ENCODE measurements at places on chromosomes 6 and 20.

DNA sequence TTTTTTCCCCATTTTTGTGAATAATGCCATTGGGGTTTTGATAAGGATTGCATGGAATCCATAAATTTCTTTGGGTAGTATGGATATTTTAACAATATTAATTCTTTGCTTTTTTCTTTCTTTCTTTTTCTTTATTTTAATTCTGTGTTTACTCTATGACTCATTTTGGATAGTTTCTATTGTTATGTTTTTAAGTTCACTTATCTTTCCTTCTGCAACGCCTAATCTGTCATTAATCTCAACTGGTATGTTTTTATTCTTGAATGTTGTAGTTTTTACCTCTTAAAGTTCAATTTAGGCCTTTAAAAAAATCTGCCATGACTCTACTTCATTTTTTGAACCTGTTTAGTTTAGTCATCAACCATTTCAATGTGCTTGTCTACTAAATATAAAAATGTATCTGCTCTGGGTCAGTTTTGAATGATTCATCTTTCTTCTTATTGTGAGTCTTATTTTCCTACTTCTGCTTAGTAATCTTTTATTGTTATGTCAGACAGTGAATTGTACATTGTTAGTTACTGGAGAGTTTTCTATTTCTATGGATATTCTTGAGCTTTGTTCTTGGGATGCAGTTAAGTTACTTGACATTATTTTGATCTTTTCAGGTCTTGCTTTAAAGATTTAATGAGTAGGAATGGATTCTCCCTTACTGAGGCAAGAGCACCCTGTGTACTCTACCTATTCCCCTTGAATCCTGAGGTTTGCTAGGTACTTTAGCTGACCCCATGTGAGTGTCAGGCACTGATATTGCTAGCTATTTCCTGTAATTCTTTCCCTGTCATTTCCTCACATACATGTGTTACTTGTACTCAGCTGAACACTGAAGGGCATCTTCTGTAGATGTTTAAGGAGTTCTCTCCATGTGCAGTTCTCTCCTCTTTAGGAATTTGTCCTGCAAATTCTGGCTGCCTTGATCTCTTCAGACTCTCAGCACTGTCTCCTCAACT is 104.2 kb downstream of the TFAP2B start:
- no peak for DNase-seq

DNA sequence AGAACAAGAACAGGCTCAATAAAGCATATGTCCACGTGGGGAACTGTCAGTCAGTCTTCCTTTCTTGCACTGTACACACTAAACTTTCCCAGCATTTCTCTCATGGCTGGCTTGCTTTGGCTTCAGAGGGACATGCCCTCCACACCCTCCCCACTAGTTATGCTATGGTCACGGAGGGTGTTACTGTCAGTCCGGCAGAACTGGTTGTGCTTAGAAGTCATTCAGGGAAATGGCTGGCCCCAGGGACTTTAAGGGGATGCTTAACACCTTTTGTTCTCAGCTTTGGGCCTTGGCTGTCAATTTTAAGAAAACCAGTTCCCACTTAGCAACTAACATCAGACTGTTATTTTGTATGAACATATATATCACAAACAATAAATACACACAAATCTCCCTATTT is 55.1 kb downstream of the ELOVL5 start:
- no peak for DNase-seq

- DNase-seq, result no peak
These were observed 390.2 kb downstream of the HDGFL1 start for GRCh38 chr6:22959571-22959970.

GRCh38 chr20:31710423-31711108 is 12.1 kb downstream of the BCL2L1 start:
- DNase-seq, result no peak

GRCh38 chr6:132962936-132963868 is 148.8 kb downstream of the RPS12 start:
- DNase-seq, result peak; percentile 58

DNA sequence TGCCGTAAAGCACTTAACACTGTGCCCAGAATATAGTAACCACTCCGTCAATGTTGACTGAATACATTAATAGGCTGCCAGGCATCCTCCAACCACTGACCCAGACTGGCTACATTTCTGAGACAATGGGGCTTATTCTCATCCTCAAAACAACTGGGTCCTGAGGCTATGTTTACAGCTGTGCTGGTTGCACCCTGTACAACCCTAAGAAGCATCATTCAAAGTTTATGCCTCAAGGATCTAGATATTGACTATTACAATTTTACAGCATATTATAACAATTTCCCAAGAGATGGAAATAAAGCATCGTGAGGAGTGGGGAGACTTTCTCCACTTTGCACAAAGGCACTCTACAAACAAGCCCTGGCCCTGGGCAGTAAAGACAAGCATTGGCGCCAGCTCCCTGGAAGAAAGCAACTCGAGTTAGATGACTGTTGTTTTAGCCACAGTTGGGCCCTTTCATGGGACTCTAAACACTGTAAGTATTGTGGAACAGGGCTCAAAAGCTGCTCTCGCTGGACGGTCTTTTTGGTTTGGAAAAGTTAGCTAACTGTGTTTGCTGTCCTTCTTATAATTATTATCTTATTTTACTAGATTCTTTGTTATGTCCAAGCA is 30.2 kb downstream of the MYLIP start:
- DNase-seq, result peak; percentile 18

- DNase-seq, result no peak
These were observed at the start of gene ALDH8A1 for GRCh38 chr6:134949927-134950326. TSS of gene ALDH8A1 (minus strand) at chr6:134950101. CDS start at chr6:134950053, 48 bp downstream.

DNA sequence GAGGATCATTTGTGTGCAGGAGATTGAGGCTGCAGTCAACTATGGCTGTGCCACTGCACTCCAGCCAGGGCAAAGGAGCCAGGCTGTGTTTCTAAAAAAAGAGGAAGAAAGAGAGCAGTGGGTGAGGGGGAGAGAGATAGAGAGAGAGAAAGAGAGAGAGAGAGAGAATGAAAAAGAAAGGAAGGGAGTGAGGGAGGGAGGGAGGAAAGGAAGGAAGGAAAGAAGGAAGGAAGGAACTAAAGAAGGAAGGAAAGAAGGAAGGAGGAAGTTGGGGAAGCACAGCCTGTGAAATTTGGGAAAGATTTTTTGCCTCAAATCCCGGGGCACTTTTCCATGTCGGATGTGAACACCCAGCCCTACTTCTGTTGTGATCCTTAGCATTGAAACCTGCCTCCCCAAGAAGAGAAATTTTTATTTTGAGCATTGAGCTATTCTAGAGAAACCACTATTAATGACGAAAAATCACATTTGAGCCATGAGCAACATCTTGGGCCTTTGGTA is 57.8 kb downstream of the FOXA2 start:
- no peak for DNase-seq

DNA sequence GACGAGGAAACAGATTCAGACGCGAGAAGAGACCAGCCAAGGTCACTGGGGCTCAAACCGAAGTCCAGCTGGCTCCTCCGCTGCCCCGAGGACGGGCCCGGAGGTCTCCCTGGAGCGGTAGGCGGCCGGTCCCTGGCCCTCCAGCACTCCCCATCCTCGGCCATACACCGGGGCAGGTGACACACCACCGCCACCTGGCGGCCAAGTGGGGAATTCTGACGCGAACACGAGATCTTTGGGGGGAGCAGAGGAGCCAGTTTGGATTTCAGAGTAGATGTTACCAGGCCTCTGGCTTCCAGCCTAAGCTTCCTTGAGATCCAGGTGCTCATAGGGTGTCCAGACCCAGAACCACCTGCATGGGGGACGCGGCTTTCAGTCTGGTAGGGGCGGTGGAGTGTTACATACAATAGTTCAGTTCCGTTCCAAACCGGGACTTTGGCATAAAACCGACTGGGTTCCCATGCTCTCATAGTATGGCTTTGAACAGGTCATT is 16.1 kb downstream of the BPIFB1 start:
- peak; percentile 67 for DNase-seq

- no peak for DNase-seq
These were observed 5.2 kb upstream of the BPIFA3 start for GRCh38 chr20:33211817-33212424.

DNA sequence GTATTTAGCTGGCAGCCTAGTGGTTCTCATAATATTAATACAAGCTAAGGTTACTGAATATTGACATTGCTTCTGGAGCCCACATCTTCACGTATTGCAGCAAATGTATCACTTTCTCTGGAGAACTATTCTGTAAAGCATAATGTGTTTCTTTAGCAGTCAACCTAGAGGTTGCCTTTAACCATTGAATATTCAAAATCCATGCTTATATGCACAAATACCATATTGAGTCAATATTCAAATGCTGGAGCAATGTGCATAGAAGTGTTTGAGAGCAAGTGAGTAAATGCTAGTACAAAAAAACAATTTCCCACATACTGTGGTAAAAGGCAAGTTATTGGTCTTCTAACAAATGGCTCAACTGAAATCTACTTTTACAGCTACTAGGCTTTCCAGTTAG is 231.8 kb downstream of the TRDN start:
- DNase-seq, result no peak

DNA sequence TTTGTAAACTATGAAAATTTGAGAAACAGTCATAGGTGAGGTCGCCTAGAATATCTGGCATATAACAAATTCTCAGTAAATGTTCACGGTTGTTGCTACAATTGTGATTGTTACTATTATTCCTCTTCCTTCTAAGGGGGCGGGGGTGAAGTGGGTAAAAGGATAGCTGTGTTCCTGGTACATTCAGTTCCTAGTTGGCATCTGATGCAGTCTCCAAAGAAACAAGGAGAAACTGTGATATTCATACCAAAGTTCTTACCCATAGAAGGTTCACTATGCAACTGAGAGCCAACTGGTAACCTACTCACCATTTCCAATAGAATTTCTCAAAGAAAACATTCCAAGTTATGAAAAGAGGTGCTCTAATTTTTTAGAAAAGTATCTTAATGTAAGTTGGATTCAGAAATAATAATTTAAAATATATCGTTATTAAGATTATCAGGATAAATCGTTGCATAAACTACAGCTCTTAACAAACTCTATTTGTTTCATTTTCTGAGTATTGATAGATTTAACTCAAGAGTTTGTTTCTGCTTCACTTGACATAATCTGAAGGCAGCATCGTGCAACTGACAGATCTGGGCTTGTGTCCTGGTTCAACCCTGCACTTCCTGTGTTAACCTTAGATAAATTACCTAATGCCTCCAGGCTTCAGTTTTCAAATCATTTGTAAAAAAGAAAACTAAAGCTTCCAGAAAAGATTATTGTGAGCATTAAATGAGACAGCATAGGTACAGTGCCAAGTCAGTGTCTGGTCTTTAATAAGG is 13.3 kb upstream of the MAP7 start:
- no peak for DNase-seq

- no peak for DNase-seq
These were observed 3.7 kb downstream of the OGFR start for GRCh38 chr20:62808211-62808865.

- DNase-seq, result no peak
These were observed 518.9 kb downstream of the BCKDHB start for GRCh38 chr6:80625405-80625804.

DNA sequence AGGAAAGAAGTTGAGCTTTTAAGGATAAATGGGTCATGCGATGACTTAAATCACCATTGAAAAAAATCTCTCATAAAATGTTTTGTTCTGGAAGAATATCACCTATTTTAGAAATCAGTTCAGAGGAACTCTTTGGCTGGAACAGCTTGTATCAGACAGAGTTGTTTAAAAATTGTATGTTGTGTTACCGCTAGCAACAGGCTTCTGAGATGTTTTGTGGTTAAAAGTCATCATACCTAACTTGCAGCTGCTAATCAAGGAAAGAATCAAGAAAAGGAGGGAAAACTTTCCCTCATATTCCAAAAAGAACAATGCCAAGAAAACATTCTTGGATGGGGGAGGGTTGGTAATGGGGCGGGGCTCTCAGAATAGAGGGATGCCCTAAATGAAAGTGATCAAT is 220.7 kb upstream of the CITED2 start:
- no peak for DNase-seq

GRCh38 chr6:144158133-144158532 is 7.8 kb downstream of the STX11 start:
- no peak for DNase-seq

DNA sequence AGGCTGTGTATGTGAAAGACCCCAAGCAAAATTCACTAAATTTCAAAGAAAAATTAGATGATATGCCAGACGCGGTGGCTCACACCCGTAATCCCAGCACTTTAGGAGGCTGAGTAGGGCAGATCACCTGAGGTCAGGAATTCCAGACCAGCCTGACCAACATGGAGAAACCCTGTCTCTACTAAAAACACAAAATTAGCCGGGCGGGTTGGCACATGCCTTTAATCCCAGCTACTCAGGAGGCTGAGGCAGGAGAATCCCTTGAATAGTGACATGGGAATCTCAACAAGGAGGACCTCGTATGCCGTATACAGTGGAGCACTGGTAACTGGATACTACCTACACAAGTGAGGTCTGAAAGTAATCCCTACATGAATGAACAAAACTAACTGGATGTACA is 92.7 kb upstream of the JARID2 start:
- DNase-seq, result no peak

GRCh38 chr6:54320871-54321270 is 12.6 kb downstream of the TINAG start:
- no peak for DNase-seq

GRCh38 chr20:48986899-48987298 is 59.2 kb upstream of the CSE1L start:
- DNase-seq, result no peak

- peak; percentile 72 for DNase-seq
These were observed 39.4 kb upstream of the KCNK16 start for GRCh38 chr6:39361657-39362486.

DNA sequence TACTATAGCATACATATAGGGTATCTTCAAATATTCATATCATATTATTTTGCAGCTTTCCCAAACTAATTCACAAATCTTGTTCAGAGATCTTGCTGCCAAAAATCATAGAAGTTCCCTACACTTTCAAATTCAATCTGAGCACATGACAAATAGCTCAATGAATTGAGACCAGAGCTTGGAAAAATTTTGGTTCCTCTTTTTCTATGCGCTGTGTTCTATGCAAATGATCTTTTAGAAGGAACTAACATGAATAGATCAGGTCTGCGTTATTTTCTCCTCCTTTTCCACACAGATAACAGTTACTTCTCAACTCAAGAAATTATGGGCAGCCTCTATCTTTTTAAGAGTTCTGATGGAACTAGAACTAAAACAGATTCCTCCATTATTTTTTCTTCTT is 316.3 kb downstream of the ARHGAP18 start:
- no peak for DNase-seq

GRCh38 chr6:146997062-146997461 is 207.2 kb upstream of the STXBP5 start:
- DNase-seq, result no peak

- no peak for DNase-seq
These were observed 24.9 kb downstream of the RNF144B start for GRCh38 chr6:18412068-18412467.

DNA sequence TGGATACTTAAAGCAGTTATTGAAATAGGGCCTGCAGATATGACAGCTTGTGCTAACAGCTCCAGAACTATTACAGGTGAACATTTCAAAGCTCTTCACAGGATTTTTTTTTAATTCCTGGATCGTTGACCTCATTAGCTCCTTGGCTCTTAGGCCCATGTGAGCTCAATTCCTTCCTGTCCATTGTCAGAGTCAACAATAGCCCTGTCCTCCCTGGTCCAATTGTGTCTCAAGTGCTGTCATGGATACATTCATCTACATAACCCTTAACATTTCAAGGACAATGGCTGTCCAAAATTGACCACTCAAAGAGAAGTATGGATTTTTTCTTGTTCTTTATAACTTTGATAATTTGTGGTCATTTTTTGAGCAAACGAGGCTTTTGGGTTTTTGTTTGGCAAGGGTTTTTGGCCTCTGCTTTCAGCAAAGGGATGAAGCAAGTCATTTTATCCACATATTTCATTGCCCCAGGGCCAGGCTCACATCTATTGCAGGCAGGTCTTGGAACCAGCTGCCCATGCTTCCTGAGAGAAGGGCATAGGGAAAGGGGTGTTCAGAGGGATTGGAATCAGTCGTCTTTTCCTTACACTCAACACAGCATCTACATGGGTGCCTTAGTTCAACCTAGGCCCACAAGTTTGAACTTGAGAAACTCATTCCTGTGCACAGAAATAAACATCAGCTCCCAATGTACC is 282.1 kb downstream of the TPBG start:
- no peak for DNase-seq
